CD4-positive, alpha-beta T cell treated with Interleukin-1 beta for 1 hour (primary cell): ENCODE measurements at places on chromosomes 11 and 22.

DNA sequence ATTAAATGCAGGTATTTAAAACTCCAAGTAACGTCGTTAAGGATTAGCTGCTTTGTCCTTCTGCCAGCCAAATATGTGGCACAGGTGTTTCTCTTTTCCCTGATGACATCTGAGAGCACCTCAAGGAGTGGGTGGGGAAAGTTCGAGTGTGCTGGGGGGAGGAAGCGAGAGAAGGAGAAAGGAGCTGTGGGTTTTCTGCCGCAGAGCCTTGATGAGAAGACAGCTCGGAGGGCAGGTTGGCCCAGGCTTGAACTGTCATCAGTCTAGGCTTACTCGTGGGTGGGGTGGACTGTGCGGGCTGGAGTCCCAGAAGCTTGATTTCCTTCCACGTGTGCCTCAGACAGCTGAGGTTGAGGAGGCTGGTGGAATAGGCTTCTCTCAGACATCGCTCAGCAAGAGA is 15.2 kb upstream of the SORL1-AS1 start:
- DNase-seq, result peak; percentile 74

- DNase-seq, result no peak
Observed at GRCh38 chr11:74683941-74684481, 47.2 kb downstream of the CHRDL2 start.

- DNase-seq, result no peak
Observed at GRCh38 chr22:43490311-43490710, 78.5 kb downstream of the MPPED1 start.

- peak; percentile 92 for DNase-seq
Observed at GRCh38 chr22:43812149-43812842, at the start of gene EFCAB6. Gene EFCAB6, minus strand, starts transcription at chr22:43812305. Its CDS starts 29,987 bp downstream, at chr22:43782318.

- DNase-seq, result no peak
Observed at GRCh38 chr11:128690665-128691101, 3.2 kb upstream of the FLI1 start.

GRCh38 chr11:132844956-132845696 is 687.2 kb downstream of the OPCML start:
- no peak for DNase-seq

DNA sequence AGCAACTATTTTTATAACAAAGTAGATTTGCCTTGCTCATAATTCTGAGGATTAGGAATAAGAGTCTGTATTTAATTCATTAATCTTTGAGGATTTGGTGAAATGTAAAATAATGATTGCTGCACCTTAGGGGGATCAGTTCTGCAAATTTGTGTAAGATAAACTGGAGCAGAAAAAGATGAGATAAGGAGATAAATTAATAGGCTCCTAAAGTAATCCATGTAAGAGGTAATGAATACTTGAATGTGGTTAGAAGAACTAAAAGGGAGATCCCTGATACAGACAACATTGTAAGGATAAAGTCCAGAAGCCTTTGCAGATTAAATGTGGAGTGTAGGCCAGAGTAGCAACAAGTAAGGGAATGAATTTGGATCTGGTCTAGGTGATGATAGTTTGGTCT is 45.6 kb downstream of the PDHX start:
- DNase-seq, result no peak

DNA sequence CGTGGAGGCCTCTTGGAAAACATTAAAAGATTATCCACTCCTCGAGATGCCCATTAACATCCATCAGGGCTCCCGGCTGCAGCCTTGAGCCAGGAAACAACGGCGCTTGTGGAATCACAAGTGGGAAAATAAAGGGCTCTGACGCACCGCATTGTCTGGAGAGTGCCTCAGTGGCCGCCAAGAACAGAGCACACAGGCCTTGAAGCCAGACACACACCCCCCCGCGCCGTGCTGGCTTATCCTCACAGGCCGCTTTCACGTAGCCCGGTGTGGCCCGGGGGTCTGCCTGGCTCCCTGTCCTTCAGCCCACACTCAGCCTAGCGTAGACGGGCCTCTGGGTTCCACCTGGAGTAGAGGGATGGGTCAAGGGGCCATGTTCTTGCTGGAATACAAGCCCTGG is 1020.5 kb downstream of the BRD1 start:
- no peak for DNase-seq

- no peak for DNase-seq
Observed at GRCh38 chr11:7348432-7349304, 97.0 kb downstream of the SYT9 start.
